Stimulated activated CD4-positive, alpha-beta T cell treated with anti-CD3 and anti-CD28 coated beads, Interleukin-12 subunit alpha, Interleukin-12 subunit beta, amount 100 ng/mL, for 48 hours (primary cell): ENCODE measurements at places on chromosomes 1 and 21.

GRCh38 chr1:156489166-156489934, 11.2 kb downstream of the MEF2D start:
- DNase-seq, result no peak

GRCh38 chr1:37946703-37947360, at the start of gene INPP5B:
INPP5B (minus strand) TSS chr1:37947053; CDS start chr1:37946308, 745 bp downstream.
- DNase-seq, result peak; percentile 68

DNA sequence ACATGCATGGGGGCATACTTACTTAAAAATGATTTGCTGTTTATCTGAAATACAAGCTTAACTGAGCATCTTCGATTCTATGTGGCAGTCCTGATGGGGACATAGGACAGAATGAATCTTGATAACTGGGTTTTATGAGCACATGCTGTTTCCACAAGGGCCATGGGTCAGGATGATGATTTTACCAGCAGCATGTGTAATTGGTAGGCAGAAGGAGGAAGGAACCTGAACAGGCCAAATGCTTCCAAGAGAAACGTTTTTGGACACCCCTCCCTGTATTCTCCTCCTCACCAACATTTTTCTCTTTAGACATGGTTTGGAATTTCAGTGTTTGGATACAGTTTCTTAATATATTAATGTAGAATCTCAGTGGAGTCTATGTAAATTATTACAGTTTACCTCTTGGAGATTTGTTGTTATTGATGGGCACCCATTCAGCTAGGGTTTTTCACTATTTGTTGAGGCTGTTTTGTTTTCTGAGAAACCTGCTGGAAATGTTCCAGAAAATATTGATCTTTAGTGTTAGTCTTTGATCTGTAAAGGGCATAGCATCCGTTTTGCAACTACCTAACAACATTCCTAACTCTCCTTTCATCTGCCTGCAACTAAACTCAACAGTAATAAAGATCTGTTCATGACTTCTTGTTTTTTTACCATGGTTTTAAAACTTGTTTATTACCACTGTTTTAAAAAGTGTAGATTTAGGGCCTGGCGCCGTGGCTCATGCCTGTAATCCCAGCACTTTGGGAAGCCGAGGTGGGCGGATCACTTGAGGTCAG, 42.0 kb downstream of the TBCE start:
- no peak for DNase-seq

DNA sequence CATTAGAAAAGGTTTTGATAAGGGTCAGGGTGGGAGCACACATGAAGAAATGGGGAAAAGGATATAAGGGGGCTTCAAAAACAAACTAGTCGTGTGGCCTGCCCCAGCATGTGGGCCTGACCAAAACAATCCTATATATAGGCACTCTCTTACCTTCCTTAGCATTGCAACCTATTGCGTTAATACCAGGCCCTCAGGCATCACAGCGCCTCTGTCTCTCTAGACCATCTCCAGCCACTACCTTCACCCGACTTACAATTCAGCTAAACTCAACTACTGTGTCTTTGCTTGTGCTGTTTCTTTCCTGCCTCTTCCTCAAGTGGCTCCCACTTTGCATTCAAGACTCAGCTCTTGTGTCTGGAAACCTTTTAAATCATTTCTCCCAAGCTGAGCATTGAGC, 47.0 kb upstream of the GJA5 start:
- no peak for DNase-seq

DNA sequence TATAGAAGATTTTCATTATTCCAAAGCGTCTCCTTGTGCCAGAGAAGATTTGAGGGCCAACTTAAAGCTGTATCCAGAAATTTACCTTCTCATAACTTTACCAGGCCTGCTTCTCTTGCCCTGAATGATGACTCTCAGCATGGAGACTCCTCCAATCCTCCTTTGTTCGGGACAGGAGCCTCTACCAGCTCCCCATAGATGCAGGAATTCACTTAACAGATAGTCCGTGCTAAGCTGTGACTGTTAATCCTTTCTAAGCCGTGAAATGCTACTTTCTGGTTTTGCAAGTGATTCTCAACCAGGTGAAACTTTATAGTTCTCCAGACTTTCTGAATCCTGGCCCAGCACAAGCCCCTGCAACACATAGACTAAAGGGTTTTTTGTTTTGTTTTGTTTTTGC, 31.8 kb upstream of the KCND3 start:
- no peak for DNase-seq

DNA sequence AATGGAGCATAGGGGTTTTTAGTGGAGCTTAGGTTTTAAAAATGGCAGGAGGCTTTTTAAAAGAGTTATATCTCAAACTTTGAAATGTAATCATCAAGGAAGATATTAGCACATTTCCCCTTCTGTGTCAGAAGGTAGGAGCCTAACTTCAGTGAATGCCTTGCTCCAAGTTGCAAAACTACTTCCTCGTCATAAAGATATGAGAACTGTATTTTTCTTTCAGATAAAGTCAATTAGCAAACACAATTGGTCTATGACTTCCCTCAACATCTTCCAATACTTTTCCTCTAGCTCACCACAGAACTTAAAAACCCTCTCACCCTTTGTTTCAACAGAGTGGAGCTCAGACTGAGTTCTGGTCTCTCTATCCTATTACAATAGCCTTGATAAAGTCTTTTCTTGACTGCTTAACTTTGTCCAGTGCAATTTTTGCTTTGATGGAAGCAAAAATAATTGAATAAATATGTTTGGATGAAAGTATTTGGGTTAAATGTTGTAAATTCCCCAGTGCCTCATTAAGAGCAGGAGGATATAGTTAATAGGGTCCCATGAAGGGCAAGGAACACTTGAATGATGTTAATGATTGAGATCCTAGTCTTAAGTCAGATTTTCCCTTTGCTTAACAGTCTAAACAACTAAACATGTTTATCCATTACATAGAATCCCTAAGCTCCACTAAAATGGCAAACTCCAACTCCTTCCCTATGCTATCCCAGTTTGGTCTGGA, 58.9 kb downstream of the TNFSF18 start:
- no peak for DNase-seq

GRCh38 chr1:202505356-202505755, 156.9 kb downstream of the PPP1R12B start:
- no peak for DNase-seq

- no peak for DNase-seq
Observed at GRCh38 chr1:84224905-84225304, 76.6 kb upstream of the SAMD13 start.
